ENCODE measurements at places on chromosomes 7 and 10.

GRCh38 chr7:125485223-125485622 lies 555.6 kb upstream of the POT1 start:
- no peak for DNase-seq

DNA sequence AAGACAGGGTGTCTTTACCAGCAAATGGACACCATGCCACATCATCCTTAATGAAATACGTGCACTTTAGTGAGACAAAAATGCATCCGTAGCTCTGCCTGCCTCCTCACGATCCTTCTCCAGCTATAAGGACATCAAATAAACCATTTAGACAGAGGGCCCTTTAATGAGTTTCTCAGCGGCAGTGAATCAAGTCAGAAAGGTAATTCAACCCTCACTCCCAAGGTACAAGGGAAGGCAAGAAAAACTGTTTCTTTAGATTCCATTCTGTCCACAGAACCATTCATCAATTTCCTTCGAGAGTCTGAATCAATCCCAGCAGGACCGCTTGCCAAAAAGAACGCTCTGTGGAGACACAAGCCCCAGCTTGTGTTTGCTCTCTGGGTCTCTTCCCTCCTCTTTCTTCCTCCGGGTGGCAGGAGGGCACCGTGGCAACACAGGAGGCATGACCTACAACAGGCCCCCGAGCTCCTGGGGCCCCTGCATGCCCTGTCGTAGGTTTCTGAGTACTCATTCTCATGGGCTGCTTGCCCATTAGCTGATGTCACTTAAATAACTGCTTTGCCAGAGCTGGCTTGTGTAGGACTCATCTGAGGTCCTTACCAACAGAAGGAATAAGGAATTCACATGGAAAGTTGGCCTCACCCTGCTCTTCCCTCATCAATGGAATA lies 297.8 kb upstream of the PRKCQ start:
- DNase-seq: no peak

DNA sequence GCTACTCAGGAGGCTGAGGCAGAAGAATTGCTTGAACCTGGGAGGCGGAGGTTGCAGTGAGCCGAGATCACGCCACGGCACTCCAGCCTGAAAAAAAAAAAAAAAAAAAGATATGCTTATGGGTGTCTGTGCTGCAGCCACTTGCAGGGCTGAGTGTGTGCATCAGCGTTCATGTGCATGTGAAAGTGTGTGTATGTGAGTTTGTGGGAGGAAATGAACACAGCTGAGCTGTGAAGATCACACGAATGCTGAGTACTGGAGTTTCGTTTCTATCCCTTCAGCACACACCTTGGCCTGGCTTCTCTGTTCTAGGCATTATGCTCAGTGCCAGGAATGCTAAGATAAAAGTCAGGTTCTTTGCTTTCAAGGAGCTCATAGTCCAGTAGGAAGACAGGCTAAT lies 12.0 kb upstream of the SVOPL start:
- DNase-seq: no peak

- no peak for DNase-seq
These were observed 382.3 kb downstream of the DNAJB6 start for GRCh38 chr7:157719008-157719682.

DNA sequence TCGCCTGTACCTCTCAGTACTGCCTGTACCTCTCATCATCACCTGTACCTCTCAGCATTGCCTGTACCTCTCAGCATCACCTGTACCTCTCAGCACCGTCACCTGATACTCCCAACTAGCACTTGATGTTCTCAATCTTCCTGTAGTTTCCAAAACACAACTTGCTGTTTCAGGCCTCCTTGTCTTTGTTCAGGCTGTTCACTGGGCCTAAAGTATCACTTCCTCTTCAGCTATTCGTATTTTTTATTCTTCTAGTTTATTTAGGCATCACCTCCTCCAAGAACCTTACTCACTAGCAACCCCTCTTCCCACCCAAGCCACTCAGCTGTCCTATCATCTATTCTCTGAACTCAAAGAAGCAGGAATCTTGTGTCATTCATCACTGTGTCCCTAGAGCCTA lies 24.1 kb downstream of the OR6B1 start:
- DNase-seq: no peak

GRCh38 chr7:4831723-4832495 lies 29.9 kb downstream of the PAPOLB start:
- no peak for DNase-seq

GRCh38 chr7:33334349-33334748 lies 205.0 kb downstream of the BBS9 start:
- DNase-seq: no peak

DNA sequence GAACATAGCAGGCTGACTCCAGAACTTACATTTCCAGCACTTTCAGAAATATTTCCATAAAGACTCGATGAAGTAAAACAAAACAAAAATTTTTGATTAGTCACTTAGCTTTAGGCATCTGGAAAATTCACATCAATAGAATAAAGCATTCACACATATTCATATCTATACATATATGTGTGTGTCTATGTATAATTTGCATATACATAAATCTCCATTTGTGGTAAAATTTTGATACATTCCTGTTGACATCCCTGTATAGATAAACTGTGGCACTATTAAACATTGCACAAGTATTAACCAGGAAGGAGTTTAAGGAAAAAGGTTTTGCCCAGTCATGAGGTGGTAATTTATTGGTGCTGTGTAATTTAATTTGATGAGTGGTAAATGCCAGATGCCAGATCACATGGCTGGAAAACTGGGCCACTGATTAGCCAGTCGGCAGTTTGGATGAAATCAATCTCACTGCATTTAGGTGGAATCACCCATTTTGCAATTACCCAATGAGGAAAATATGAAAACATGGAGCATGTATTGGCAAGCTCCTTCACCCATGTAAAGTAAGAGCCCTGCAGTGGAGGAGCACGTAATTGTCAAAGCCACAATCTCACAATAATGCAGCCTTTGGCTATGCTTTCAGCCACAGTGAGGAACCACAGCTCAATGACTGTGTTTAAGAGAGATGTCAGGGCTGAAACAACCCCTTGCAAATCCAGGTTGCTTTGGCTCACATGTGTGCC lies 294.6 kb downstream of the RNLS start:
- no peak for DNase-seq

- DNase-seq: no peak
These were observed 123.6 kb upstream of the PPP2R2D start for GRCh38 chr10:131777162-131777561.

DNA sequence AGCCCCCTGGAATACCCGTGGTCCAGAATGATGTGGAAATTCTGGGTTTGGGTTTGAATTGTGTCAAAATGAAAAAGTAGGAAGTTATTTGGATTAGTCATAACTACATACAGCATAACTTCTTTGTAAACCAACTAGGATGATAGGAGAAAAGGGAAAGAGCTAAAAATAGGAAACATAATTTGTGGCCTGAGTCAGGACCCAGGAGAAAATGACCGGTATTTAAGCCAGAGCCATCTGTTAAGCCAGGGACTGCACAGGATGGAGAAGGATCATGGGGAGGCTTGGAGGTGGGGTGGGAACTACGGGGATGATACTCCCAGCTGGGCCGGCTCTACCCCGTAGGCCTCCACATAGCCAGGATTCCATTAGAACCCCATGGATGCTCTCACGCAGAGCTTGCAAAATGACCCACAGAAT lies 98.6 kb downstream of the MYOF start:
- no peak for DNase-seq

DNA sequence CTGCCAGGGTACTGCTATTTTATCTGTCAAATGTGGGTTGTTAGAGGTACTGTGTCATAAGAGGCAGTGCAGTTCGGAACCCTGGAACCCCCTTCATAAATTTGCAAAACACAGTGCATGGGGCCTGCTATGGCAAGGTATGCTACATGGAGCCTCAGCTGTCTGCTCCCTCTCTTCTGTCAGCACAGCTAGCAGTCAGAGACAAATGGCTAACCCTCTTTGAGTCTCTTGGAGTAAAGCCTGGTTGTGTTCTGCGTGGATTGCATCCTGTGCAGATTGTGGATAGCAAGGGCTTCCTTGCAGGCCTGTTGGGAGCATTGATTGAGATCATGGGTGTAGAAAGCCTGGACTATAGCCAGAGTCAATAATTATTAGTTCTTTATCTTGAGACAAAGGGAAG lies 397.8 kb downstream of the AUTS2 start:
- DNase-seq: no peak

GRCh38 chr10:14474656-14475055 lies 143.9 kb upstream of the FRMD4A start:
- DNase-seq: no peak
